ENCODE measurements at places on chromosomes 5 and 9.

DNA sequence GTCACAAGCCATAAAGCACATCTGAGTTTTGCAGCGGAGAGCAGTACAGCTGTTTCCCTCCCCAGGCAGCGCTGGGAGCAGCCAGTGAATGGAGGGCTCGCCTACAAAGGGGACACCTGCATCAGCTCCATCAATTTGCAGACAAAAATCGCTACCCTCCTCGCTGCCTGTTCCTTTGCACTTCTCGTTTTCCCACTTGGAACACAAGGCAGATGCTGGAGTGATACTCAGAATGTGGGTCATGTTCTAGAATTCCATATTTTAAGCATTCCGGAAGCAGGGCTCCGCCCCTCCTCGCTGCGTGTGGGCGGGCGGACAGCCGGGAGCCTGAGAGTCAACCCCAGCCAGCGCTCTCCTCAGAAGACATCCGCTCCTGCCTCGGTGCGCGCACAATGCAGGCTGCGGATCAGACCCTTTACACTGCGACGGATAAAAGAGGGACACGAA lies 92.1 kb downstream of the LMNB1 start:
- DNase-seq: peak; percentile 37

GRCh38 chr5:6408627-6409446 lies 30.5 kb upstream of the MED10 start:
- DNase-seq: no peak

DNA sequence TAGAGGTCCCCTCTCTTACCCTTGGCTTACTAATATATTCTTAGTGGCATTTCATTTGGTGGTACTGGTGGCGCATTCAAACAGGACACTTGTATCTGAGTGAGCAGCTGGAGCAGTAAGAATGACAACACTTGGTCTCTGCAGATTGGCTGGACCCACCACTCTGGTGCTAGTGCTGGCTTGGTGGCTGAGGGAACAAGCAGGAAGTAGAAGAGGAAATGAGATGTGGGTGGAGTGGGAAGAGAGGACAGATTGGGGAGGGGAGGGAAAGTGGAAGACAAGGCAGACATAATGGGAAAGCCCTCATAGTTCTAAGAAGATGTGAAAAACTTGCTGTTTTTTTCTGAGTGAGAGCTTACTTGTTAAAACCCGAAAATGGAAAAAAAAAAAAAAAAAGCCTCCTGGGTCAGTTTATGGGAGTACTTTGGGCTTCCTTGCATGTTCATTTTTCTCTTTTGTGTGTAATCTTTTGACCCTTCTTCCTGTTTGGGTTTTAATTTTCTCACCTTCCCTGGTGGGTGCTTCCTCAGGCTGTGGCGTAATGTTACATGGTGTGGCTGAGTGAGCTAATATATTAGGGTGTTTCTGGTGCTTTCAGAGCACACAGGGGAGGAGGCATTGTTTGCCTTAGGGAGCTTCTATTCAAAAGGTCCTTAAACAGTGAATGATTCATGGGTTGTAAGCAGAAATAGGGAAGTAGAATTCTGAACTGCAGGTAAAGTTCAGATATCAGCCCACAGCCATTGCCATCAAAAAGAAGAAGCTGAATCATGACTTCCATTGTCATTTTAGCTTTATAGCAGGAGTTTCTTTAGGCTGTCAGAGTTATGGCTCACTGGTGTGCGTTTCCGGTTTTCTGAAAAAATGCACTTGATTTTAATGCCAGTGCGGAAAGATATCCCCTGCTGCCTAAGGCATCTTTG lies 52.3 kb downstream of the TLE4 start:
- DNase-seq: no peak

GRCh38 chr9:131277910-131278701 lies 1.8 kb upstream of the FAM78A start:
- peak; percentile 85 for DNase-seq

DNA sequence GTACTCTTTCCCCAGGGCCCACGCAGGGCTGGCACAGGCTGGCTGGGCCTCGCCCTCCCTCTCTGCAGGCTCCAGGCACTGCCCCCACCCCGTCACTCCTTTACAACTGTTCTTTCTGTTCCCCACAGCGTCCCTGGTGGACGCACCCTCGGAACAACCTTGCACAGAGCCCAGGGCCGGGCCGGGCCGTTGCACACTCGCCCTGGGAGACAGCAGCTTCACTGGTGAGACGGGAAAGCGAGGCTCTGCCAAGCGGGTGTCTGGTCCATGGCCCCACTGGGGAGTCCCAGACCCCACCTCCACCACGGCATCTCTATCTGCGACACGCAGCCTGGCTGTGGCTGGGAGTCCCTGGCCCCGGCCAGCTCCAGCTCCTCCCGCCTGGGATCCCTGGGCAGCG lies 18.4 kb upstream of the QSOX2 start:
- DNase-seq: no peak

- no peak for DNase-seq
Measured at GRCh38 chr9:134028076-134028475, 2.8 kb downstream of the BRD3OS start.

- DNase-seq: no peak
Measured at GRCh38 chr9:2599896-2600295, 21.7 kb upstream of the VLDLR start.

DNA sequence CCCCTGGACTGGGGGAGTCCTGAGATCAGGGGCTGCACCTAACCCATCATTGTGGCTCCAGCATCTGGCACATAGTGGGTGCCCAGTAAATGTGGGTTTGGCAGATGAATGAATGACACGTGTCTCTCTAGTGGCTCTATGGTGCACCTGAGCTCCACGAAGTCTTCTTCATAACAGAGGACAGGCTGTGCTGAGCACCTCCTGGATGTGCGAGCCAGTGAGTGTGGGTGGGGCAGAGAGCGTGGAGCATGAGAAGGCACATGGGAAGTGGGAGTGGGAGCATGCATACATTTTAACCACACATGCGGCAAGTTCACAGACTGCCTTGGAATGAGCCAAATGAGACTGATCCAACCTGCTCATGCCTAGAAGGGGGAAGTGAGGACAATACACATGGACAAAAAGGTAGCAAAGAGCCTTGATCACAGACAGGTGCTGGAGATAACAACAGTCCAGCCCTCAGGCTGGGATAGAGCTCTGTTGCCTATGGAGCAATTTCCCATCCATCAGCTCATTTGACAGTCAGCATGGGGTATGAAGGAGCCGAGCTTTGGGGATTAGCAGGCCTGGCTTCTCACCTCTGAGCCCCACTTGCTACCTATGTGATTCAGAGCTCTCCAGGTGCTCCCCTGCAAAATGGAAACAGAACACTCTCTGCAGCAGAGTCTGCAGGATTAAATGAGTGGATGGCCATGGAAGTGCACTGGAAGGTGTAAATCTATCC lies 76.2 kb upstream of the TBC1D2 start:
- DNase-seq: no peak

GRCh38 chr5:88238732-88239131 lies 29.9 kb downstream of the TMEM161B start:
- no peak for DNase-seq

- DNase-seq: no peak
Measured at GRCh38 chr5:95743232-95743631, 12.1 kb downstream of the RHOBTB3 start.

DNA sequence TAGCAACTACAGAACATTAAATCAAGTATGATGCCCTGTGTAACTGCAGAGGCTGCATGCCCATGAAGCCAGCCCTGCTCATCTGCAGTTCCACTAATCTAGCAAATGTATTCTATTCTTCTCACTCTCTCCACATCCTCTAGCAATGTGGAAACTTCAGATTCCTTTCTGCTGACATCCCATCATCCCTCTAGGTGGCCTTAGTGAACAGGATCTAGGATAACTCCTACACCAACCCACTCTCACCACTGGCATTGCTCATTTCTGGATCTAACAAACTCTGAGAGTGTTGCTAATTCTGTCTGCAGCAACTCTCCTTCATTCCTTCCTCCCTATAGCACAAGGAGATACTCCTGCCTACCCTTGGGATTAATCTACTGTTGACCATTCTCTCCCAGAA lies 80.8 kb downstream of the FAM81B start:
- DNase-seq: no peak

DNA sequence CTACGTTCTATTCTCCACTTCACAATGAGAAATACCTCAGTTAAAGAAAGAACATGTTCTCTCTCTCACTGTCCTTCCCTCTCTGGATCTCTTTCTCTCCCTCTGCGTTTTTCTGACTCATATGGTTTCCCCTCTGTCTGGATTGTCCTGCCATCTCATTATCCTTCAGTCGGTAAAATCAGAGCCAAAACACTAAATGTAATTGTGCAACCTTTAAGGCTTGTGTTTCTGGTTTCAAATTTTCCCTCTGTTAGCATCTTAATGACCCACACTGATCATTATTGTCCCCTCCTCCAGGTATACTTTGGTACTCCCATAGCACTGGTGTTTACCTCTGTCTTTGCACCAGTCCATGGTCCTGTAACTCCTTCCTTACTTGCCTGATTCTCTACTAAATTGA lies 509.4 kb upstream of the C9orf72 start:
- DNase-seq: no peak

DNA sequence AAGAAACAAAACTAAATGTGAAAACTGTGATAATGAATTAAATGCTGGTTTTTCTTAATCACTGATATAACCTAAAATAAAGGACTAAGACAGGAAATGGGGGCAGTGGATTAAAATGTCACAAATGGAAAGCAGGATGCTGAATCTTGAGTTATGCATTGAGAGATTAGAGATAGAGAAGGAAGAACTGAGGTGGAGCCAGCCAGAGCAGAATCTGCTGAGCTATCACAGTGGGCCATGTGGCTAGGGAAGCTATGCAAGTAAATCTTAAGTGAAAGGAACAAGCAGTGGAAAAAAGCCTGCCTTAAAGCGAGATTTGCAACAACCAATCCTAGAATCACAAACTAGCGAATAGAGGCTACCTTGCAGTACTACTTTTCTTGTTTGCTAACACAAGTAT lies 188.5 kb upstream of the RASA1 start:
- DNase-seq: no peak

- DNase-seq: no peak
Measured at GRCh38 chr9:81868145-81868544, 60.1 kb upstream of the SPATA31D4 start.

GRCh38 chr5:159441441-159441840 lies 111.2 kb upstream of the IL12B start:
- no peak for DNase-seq

GRCh38 chr5:79076819-79077218 lies 7.3 kb downstream of the BHMT2 start:
- DNase-seq: no peak

DNA sequence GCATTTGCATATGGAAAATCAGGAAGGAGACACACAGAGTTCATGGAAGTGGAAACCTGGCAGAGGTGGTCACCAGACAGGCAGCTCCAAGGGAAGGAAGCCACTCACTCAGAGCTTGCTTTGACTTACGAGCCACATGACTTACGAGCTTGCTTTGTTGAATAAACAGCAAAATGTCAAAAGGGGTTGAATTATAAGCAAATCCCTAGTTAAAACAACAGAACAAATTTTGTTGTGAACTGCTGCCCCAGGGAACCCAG lies 164.3 kb downstream of the SYK start:
- DNase-seq: no peak

All from GM12891 (cell line).